Camera-type eye (tissue), 1 donor: ENCODE measurements at places on chromosomes 1 and 21. TPM values are rescaled to one million over a fixed set of nuclear protein-coding genes. Genes with fewer than 3 reads are reported as not detected.

Gene BNIPL
- 9.5 TPM for total RNA-seq

Gene BMP8B
- 6.8 TPM for total RNA-seq

Gene OR2M3
- not detected for total RNA-seq

Gene TNNI3K
- total RNA-seq = 4.1 TPM

Gene GABPA
- 70.9 TPM for total RNA-seq

Gene ADAM30
- total RNA-seq = not detected
